ENCODE measurements at places on chromosomes 2 and 18. TPM values are rescaled to one million over a fixed set of nuclear protein-coding genes. Genes with fewer than 3 reads are reported as not detected.

The ALPI gene
- total RNA-seq, result not detected

The CCNYL1 gene
- total RNA-seq, result 6.7 TPM

The RNF103 gene
- total RNA-seq, result 16.2 TPM

The SOX11 gene
- total RNA-seq, result under 0.01 TPM

The DYNAP gene
- not detected for total RNA-seq

The MOCOS gene
- total RNA-seq, result 11.0 TPM

The PLGLB1 gene
- 1.8 TPM for total RNA-seq

The MREG gene
- 0.71 TPM for total RNA-seq

The EML4 gene
- 42.8 TPM for total RNA-seq

The GALR1 gene
- not detected for total RNA-seq

The FSIP2 gene
- under 0.01 TPM for total RNA-seq

The SLC4A5 gene
- total RNA-seq, result 0.14 TPM

The TRIM43 gene
- total RNA-seq, result not detected

The HSBP1L1 gene
- 9.7 TPM for total RNA-seq

The C1GALT1C1L gene
- total RNA-seq, result 0.57 TPM

The KIF1A gene
- not detected for total RNA-seq

The SMAD2 gene
- 58.9 TPM for total RNA-seq

The ANKMY1 gene
- 4.8 TPM for total RNA-seq

The SCN9A gene
- total RNA-seq, result 7.8 TPM

The IL1R2 gene
- 1.7 TPM for total RNA-seq

The CTAGE1 gene
- not detected for total RNA-seq

The REG3G gene
- not detected for total RNA-seq

The LYG2 gene
- not detected for total RNA-seq

The PER2 gene
- 2.8 TPM for total RNA-seq

The CELF4 gene
- total RNA-seq, result not detected

The STPG4 gene
- 0.37 TPM for total RNA-seq

The B3GNT7 gene
- total RNA-seq, result under 0.01 TPM

The LRRC30 gene
- not detected for total RNA-seq

The LBX2 gene
- 2.9 TPM for total RNA-seq

The UGT1A3 gene
- not detected for total RNA-seq

The PMS1 gene
- total RNA-seq, result 17.5 TPM

The POTEE gene
- not detected for total RNA-seq

The IRS1 gene
- 10.7 TPM for total RNA-seq

The MALL gene
- 2.6 TPM for total RNA-seq

The SFT2D3 gene
- 3.8 TPM for total RNA-seq
